ENCODE measurements at places on chromosomes 5 and 9.

DNA sequence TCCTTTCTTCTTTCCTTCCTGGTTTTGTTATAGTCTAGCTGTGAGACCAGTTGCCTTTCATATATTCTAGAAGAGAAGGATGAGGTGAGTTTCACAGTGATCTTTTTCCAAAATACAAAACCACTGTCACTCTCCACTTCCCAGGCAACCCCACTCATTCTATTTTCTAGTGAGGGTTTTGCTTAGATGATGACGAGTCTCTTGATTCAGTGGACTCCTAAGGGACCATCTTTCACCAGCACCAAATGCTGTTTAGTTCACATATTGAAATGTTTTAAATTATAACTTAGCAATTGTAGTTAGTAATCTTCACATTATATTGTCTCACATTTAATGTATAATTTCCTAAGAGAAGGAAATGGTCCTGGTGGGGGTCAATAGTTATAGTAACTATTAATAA, 25.2 kb downstream of the PIK3R1 start:
- DNase-seq: no peak

DNA sequence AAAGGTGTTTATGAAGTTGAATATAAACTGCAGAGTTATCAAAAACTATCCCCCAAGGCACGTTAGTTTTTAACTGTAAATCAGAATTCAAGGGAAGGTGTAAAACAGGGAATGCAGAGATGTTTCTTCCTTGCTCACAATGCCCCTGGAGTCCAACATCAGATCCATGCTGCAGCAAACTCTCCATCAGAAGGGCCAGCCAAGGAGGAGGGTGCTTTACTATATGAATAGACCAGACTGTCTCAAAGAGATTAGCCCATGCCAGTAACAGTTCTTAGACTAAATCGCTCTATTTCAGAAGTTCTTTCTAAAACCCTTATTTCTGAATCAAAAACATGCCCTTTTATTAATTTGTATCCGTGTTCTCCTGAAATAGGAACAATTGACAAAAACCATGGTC, 362.8 kb upstream of the RPS23 start:
- no peak for DNase-seq

- no peak for DNase-seq
Observed at GRCh38 chr9:131379056-131379455, 14.8 kb upstream of the PRRC2B start.

DNA sequence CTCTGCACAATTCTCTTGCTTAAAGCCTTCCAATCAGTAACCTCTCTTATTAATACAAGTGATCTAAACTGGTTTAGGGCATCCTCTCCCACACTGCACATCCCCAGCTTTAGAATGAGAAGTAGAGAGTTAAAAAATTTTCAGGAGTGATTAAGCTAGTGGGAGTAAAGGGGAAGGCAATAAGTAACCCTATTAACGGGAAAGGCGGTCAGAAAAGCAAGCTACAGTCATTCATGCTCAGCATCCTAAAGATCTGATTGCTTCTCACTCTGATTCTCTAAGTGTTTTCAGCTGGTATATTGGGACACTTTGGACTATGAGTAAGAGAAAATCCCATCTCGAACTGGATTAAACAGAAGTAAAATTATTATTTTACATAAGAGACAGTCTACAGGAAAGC, 15.8 kb downstream of the CDH6 start:
- no peak for DNase-seq

DNA sequence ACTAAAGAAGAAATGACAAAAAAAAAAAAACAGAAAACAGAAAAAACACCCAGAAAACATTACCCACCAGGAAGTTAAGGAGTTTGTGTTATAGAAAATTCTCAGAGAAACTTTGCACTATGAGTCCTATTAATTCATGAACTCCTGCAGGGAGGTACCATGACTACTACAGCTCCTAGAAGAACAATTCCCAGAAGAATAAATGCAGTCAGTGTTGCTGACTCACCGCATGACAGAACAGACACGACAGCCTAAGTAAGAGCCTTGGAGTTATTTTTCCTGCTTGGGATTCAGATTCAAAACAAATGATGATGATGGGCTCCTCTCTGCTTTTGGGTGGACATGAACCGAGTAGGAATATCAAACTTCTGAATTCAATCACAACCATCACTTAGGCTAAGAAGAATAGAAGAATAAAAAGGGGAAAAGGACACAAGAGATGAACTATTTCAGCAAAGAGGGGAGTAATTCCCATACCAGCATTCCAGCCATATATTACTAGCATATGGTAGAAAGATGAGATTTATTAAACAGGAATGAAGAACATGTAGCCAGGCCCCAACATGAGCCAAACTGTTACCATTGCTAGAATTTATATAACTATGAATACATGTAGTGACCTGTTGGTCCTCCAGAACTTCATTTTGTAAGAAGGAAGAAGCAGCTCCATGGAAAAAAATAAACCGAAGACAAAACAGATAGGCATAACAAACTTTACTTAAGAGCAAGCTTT, 209.6 kb upstream of the PDE4D start:
- DNase-seq: no peak

GRCh38 chr5:1444361-1445189, 665 bp downstream of the SLC6A3 start:
- DNase-seq: no peak

DNA sequence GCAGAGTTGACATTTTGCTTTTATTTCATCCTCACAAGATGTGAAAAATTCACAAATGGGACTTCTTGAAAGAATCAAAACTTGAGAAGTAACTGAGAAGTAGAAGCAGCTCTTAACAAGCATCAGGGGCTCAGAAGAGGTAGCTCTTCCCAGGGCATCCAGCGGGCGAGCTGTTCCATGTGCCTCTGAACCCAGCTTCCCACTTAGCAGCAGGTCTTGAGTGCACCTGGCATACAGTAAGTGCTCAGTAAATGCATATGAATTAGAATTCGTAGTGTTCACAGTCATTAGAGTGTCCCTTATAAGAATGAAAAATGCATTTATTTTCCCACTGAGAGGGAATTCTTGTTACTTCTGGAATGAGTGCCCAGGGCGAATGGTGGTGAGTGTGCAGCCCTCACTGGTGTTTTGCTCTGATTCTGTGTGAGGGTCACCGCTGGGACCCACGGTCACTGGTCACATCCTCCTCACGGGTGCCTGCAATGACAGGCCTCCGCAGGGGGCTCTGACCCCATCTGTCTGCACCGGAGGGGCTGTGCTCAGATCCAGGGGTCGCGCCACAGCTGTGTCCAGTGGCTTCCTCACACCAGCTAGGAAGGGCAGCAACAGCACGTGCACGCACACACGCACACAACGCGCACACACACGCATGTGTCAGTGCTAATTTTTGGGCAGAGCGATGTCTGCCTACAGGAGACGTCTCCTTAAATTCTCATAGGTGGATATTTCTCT, 26.9 kb downstream of the EXOC3 start:
- DNase-seq: no peak

GRCh38 chr5:132059043-132059695, 1.3 kb upstream of the IL3 start:
- DNase-seq: no peak
